ENCODE measurements at places on chromosomes 7 and 10. TPM values are rescaled to one million over a fixed set of nuclear protein-coding genes. Genes with fewer than 3 reads are reported as not detected.

GRCh38 chr7:70635633-70636032 is 496.3 kb upstream of the GALNT17 start:
- no peak for DNase-seq
- peaks cover 14% of the 10 kb centered on the region for H3K27me3 ChIP-seq
- H3K27ac ChIP-seq: no peak overlapping the region
- peaks cover under 1% of the 10 kb centered on the region for H3K36me3 ChIP-seq

GRCh38 chr7:150737265-150738055 is at the start of gene GIMAP5:
GIMAP5 (plus strand) TSS chr7:150737418; CDS start chr7:150740885, 3,467 bp downstream.
- no peak within 1 kb of the TSS for H3K27ac ChIP-seq
- H3K27me3 ChIP-seq: peaks cover 95% of the 10 kb centered on the region
- no peaks in the 10 kb centered on the region for H3K36me3 ChIP-seq
- no peak for DNase-seq

DNA sequence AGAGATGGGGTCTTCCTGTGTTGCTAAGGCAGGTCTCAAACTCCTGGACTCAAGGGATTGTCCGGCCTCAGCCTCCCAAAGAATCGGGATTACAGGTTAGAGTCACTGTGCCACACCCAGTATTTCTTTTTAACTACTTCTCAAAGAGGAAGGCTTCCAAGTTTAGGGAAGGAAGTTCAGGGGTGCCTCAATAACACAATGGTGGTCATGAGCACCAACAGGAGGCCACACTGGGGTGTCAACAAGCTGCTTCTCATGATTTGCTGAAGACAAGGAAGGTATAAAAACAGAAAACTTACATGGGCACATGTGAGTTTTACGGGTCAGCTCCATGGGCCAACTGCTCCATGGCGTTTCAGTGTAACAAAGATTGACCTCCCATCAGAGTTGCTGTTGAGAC is 160.5 kb downstream of the TNS3 start:
- H3K36me3 ChIP-seq: peaks cover 53% of the 10 kb centered on the region
- no peaks in the 10 kb centered on the region for H3K27me3 ChIP-seq
- H3K27ac ChIP-seq: no peak overlapping the region
- H3K4me3 ChIP-seq: no peak overlapping the region
- no peaks in the 10 kb centered on the region for H3K4me1 ChIP-seq

DNA sequence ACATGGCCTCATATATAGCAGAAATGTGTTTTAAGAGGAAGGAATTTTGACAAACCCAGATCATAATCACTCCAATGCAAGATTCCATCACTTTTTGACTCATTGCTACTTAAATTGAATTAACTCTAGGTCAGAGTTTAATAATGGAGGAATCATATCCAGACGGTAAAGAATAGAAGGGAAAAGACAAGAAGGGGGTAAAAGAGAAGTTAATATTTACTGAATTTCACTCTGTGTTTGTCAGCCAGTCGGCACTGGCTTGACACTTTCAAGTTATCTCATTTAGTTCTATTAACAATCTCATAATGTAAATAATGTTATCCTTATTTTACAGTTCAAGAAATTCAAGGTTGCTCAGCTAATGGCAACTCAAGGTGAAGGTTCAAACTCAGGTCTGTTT is 147.5 kb downstream of the SEMA3A start:
- no peak overlapping the region for H3K27ac ChIP-seq
- no peak overlapping the region for H3K4me3 ChIP-seq
- H3K27me3 ChIP-seq: no peaks in the 10 kb centered on the region
- peaks cover 3% of the 10 kb centered on the region for H3K36me3 ChIP-seq

DNA sequence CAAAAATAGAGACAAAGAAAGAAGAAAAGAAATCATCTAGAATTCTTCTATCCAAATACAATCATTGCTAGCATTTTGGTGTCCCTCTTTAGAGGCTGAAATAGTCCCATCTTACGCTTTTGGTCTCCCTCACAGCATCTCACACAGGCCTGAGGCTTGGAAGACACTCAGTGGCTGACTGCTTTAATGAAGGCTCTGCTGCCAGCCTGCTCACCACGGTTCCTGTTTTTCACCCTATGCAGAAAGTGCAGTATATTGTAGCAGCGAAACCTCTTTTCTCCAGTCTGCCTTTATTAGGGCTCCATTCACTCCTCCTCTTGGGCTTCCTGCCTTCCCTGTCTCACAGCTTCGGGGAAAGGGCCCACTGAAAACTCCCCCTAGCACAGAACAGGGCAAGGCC is 102.2 kb downstream of the JCAD start:
- H3K27me3 ChIP-seq: no peaks in the 10 kb centered on the region
- H3K36me3 ChIP-seq: no peaks in the 10 kb centered on the region
- H3K4me1 ChIP-seq: peaks cover 5% of the 10 kb centered on the region
- H3K4me3 ChIP-seq: no peak overlapping the region
- no peak for DNase-seq

DNA sequence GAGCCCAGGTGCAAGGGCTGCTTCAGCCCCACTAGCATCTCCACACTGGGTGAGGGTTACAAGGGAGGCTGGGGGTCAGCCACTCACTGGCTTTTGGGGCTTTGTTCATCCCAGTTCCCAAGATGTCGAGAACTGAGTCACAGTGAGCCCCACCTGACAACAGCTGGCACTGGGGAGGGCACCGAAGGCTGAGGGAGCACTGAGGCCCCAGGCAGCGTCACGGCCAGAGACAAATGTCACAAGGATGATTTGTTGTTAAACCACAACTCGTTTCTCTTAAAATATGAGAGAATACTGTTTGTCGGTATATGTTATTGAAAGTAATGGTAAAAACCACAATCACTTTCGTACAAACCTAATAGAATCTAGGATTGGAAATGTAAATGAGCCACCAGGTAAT is 219.9 kb downstream of the CELF2 start:
- no peaks in the 10 kb centered on the region for H3K27me3 ChIP-seq
- no peak overlapping the region for H3K27ac ChIP-seq
- no peak overlapping the region for H3K4me3 ChIP-seq

- H3K36me3 ChIP-seq: peaks cover 14% of the 10 kb centered on the region
- DNase-seq: no peak
- H3K27me3 ChIP-seq: no peaks in the 10 kb centered on the region
- H3K27ac ChIP-seq: no peak overlapping the region
- no peaks in the 10 kb centered on the region for H3K4me1 ChIP-seq
- H3K4me3 ChIP-seq: no peak overlapping the region
Observed at GRCh38 chr7:29019896-29020295, 61.8 kb upstream of the TRIL start.

- no peaks in the 10 kb centered on the region for H3K4me1 ChIP-seq
- DNase-seq: no peak
- H3K4me3 ChIP-seq: no peak overlapping the region
- H3K27me3 ChIP-seq: no peaks in the 10 kb centered on the region
- H3K27ac ChIP-seq: no peak overlapping the region
Observed at GRCh38 chr10:107340326-107340725, 175.8 kb upstream of the SORCS1 start.

- no peak for DNase-seq
- H3K27ac ChIP-seq: no peak overlapping the region
- H3K36me3 ChIP-seq: peaks cover 3% of the 10 kb centered on the region
- no peaks in the 10 kb centered on the region for H3K27me3 ChIP-seq
- no peak overlapping the region for H3K4me3 ChIP-seq
- no peaks in the 10 kb centered on the region for H3K4me1 ChIP-seq
Observed at GRCh38 chr10:74202356-74202755, 51.3 kb downstream of the ADK start.

DNA sequence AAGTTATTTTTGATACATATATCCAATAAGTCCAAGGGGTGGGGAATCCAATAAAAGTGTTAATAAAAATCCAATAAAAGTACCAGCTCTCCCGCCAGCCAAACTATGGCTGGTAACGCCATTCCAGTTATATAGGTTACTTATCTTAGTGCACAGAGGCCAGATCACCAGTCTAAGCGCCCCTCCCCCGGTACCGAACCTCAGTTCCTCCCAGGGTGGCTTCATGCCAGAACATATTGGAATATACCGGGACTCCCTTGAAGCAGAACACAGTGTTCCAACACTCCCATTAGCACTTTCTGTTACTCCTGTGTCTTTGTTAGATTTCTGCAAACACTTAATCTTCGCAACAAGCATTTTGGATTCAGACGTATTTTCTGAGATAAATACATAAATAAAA is 7.5 kb downstream of the FBH1 start:
- no peak overlapping the region for H3K4me3 ChIP-seq
- no peak overlapping the region for H3K27ac ChIP-seq
- H3K36me3 ChIP-seq: peaks cover 27% of the 10 kb centered on the region
- no peaks in the 10 kb centered on the region for H3K27me3 ChIP-seq
- H3K4me1 ChIP-seq: peaks cover 7% of the 10 kb centered on the region

DNA sequence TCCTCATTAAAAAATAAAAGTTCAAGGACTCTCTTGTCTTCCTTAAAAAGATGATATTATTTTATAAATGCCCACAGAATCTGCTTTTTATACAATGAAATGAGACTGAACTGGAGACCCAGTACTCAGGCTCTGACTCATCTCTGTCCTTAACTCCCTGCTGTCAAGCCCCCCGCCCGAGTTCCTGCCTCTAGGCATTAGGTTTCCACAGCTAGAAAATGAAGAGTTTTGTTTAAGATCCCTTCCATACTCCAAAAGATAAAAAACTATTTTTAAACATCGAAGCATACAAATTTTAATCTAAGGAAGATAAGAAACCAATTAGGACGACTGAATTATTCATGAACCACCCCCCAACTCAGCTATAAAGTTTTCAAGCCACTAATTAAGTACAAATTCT is 97.7 kb upstream of the FEZF1 start:
- no peak for DNase-seq
- no peak overlapping the region for H3K4me3 ChIP-seq
- no peaks in the 10 kb centered on the region for H3K36me3 ChIP-seq
- H3K27me3 ChIP-seq: no peaks in the 10 kb centered on the region
- peaks cover 21% of the 10 kb centered on the region for H3K4me1 ChIP-seq

- peaks cover 1% of the 10 kb centered on the region for H3K36me3 ChIP-seq
- peaks cover 23% of the 10 kb centered on the region for H3K4me1 ChIP-seq
- H3K27me3 ChIP-seq: no peaks in the 10 kb centered on the region
- H3K4me3 ChIP-seq: no peak overlapping the region
- no peak overlapping the region for H3K27ac ChIP-seq
Observed at GRCh38 chr10:35092851-35093250, 2.7 kb upstream of the CUL2 start.

GRCh38 chr10:131858118-131858515 is 42.7 kb upstream of the PPP2R2D start:
- no peak overlapping the region for H3K27ac ChIP-seq
- no peaks in the 10 kb centered on the region for H3K36me3 ChIP-seq
- H3K27me3 ChIP-seq: peaks cover 16% of the 10 kb centered on the region
- H3K4me1 ChIP-seq: no peaks in the 10 kb centered on the region

GRCh38 chr7:106054971-106055532 is 57.1 kb downstream of the SYPL1 start:
- no peaks in the 10 kb centered on the region for H3K36me3 ChIP-seq
- peaks cover 4% of the 10 kb centered on the region for H3K4me1 ChIP-seq
- peaks cover 29% of the 10 kb centered on the region for H3K27me3 ChIP-seq
- no peak overlapping the region for H3K27ac ChIP-seq

DNA sequence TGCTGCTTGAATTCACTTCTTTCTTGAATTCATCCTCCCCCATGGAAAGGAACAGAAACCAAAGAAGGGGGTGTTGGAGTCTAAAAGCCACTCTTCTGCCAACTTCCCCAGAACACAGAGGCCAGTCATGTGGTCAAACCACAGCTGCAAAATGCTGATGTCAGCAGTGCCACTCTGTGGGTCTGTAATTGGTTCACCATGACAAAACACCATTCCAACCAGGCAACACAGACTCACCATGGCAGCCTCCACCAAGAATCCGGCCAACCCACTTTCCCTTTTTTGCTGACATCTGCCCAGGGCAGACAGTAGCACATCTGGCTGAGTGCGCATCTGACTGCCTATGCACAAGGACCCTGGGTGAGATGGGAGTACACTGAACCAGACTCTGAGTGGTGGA is 16.8 kb downstream of the OSBPL3 start:
- H3K27ac ChIP-seq: no peak overlapping the region
- no peaks in the 10 kb centered on the region for H3K36me3 ChIP-seq
- DNase-seq: no peak
- H3K4me1 ChIP-seq: peaks cover 11% of the 10 kb centered on the region
- no peaks in the 10 kb centered on the region for H3K27me3 ChIP-seq
- H3K4me3 ChIP-seq: no peak overlapping the region

DNA sequence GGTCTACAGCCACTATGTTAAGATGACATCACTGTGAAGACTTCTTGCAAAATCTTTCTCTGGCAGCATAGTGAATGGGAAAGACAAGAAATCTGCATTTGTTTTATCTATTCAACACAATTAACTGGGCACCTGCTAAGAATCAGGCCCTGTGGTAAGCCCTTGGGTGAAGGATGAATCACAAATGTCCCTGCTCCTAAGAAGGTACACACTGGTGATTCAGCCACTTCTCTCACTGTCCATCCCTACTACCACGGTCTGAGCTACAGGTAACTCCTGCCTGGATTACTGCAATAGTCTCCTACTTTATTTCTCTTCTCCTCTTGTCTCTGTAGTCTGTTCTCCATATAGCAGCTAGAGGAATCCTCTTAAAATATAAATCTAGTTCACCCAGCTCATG is 116.1 kb downstream of the HIBADH start:
- no peak for DNase-seq
- peaks cover 11% of the 10 kb centered on the region for H3K36me3 ChIP-seq
- no peaks in the 10 kb centered on the region for H3K27me3 ChIP-seq
- no peaks in the 10 kb centered on the region for H3K4me1 ChIP-seq
- H3K27ac ChIP-seq: no peak overlapping the region

GRCh38 chr10:127997271-127997670 is 90.4 kb downstream of the PTPRE start:
- H3K27ac ChIP-seq: no peak overlapping the region
- H3K4me3 ChIP-seq: no peak overlapping the region
- peaks cover 43% of the 10 kb centered on the region for H3K27me3 ChIP-seq
- no peak for DNase-seq
- no peaks in the 10 kb centered on the region for H3K36me3 ChIP-seq

DNA sequence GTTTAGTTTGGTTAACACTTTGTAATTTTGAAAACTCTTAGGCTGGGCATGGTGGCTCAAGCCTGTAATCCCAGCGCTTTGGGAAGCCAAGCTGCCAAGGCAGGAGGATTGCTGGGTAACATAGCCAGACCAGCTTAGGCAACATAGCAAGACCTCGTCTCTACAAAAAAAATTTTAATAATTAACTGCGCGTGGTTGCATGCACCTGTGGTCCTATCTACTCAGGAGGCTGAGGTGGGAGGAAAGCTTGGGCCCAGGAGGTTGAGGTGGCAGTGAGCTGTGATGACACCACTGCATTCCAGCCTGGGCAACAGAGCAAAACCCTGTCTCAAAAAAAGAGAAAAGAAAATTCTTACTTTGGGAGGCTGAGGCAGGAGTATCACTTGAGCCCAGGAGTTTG is 18.2 kb downstream of the MYOZ1 start:
- peaks cover 8% of the 10 kb centered on the region for H3K4me1 ChIP-seq
- H3K27ac ChIP-seq: no peak overlapping the region

Gene NPSR1
- total RNA-seq: not detected

Gene IFIT1B
- total RNA-seq: not detected

Gene OR2A1
- 0.12 TPM for total RNA-seq

Gene CCL24
- not detected for total RNA-seq

Gene ADAMTS14
- not detected for total RNA-seq

Gene FEZF1
- total RNA-seq: not detected

Gene CREB5
- total RNA-seq: 4.6 TPM

Gene NEURL1
- 17.6 TPM for total RNA-seq

Gene TDRD1
- not detected for total RNA-seq

Gene CEP55
- total RNA-seq: 9.1 TPM

Gene ANKRD22
- total RNA-seq: 0.18 TPM

All from progenitor cell of endocrine pancreas (in vitro differentiated cells).